ENCODE measurements at places on chromosomes 4 and X. TPM values are rescaled to one million over a fixed set of nuclear protein-coding genes. Genes with fewer than 3 reads are reported as not detected.

DNA sequence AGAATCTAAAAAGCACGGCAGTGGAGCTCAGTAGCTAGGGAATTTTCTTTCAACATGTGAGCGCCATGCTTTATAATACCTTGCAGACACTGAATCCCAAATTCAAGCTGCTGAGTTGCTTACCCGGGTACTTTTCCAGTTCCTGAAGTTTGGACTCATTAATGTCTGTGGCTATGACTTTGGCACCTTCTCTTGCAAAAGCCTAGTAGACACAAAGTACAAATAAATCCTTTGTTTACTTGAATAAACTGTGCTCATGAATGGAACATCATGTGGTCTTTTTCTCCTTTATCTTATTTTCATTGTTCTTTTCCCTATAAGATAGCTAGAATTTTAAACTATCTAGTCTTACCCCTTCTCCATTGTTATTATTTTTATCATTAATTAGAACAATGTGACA is 4.6 kb downstream of the BDH2 start:
- no peak for DNase-seq

DNA sequence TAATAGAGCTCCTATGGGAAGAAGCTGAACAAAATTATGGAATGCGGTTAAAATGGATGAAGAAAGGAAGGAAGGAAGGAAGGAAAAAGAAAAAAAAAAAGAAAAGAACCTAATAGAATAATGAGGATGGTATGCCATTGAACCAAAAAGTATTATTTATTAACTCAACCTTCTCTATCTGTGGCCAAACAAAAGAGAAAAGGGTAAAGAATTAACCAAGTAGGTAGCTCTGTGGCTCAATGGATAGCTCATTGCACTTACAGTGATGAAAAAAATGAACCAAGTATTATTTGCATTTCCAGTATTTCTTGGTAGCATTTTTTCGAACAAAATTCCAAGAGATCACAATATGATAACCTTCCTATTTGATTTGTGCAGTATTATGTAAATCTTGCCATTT is 56.9 kb upstream of the SLC39A8 start:
- DNase-seq, result no peak

- DNase-seq, result no peak
These were observed 95.5 kb upstream of the CPEB2 start for GRCh38 chr4:14906805-14907204.

DNA sequence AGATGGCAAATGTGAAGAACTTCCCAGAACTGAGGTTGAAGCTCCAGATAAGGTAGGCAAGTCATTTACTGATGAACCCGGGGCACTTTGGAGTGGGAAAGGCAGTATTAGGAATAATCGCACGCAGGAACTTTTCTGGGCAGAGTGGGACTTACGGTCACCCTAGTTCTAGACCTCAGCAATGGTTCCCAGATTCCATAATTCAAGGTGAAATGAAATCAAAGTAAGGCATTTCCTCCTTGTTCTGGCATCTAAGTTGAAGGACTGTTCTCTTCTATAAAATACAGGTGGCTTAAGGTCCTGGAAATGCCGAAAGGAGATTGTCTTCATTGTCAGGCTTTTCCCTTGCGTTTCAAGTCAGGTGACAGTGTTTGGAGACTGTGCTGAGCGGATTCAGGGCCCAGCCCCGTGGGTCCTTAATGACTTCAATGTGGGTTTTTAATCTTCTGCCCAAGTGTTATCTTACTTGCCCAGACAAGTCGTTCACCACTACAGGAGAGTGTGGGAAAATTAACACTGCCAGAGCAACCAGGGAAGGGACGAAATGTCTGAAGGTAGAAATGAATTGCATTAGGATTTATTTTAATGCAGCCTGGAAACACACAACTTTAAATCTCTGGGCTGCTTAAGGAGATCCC is 52.1 kb upstream of the STOX2 start:
- DNase-seq, result no peak

GRCh38 chrX:22110729-22111494 is 78.8 kb downstream of the PHEX start:
- no peak for DNase-seq

DNA sequence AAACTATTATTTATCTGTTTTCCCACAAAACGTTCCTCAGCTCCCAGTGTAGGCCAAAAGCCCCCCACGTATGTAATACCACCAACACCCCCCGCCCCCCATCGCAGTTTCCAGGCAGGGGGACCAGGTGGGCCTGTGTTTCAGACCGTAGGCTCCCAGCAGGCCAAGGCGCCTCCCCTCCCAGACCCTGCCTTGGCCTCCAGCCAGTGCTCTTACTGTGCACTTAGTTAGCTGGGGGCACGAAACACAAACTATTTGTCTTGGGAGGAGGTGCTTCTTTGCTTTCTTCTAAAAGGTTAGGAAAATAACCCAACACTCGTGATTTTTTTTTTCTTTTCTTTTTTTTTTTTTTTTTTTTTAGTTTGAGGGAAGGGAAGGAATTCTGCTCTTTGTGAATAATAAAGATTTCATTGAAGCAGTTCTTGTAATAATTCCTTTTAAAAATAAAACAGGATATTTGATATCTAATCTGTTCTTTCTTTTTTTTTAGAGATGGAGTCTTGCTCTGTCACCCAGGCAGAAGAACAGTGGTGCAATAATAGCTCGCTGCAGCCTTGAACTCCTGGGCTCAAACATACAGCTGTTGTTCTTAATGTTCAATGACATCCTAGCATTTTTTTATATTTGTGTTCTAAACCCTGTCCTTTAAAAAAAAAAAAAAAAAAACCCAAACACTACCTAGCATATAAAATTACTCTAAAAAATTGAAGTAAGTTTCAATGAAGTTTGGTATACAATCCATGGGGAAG is 83.0 kb upstream of the CLDN34 start:
- no peak for DNase-seq

- no peak for DNase-seq
These were observed 76.6 kb downstream of the USO1 start for GRCh38 chr4:75800972-75801371.

DNA sequence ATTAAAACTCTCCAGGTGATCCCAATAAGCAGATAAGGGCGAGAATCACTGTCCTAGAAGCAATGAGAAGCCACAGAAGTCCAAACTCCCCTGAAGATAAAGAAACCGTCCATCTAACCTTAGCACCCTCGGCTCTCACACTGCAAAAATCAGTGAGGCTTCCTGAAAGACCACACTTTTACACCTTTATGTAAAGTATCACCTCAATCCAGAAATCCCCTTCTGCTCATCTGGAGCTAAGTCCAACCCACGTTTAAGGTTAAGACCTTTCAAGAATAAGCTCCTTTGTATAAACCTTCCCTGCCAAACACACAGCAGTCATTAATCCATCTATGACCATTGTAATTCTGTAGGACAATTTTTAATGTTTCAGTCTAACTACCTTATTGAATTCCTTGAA is 41.7 kb downstream of the LIN54 start:
- no peak for DNase-seq

- no peak for DNase-seq
These were observed 257.7 kb upstream of the GNPDA2 start for GRCh38 chr4:44984083-44984482.

DNA sequence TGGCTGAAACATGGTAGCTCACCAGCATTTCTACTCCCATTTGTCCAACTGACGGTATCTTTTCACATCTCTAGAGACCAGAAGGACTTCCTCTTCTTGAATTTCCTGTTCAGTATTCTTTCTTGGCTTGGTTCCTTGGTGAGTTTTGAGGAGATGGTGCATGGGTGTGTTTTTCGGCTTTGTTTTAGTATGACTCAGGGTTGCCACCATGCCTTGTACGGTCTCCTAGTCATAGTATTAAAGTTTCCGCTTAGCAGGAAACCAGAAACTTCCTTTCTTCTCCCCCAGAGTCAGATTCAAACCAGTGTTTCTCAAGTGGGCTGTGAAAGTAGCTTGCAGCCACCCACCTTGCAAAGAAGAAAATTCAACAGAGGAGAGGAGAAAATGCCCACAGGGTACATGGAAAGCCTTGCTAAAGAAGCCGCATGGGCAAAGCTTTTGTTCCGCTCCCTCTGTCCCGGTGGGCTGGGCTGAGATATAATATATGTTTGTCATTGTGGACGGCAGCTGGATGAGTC is 5.7 kb downstream of the CD99 start:
- DNase-seq, result no peak

DNA sequence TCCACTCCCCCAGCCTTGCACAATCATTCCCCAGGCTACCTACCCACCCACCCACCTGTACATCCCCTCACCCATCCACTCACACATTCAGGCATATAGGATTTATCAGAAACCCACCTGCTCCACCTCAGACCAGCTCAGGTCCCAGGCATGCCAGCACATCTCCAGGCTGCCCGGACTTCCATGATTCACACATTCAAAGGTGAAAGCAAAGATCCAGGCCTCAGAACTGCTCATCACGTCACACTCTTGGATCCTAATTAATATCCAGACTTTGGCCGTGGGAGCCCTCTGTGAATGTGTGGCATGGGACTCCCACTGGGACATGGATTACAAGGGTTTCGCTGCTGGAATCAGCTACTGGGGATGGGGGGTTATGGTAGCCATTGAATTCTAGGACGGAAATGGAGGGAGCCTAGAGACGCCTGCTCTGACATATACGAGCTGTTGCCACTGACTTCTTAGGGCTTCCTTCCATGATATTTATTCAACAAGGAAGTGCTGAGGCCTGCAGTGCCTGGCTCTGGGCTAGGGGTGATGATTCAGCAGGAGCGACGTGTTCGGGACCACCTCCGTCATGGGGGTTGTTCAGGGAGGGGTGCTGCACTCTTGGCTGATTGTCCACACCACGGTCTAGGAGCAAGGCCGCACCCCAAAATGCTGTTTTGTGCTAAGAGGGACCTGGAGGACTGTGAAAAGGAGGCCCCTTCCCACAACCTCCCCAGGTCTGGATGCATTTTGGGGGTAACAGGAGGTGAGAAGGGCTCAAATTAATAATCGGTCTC is 56.9 kb upstream of the ADRA2C start:
- no peak for DNase-seq

DNA sequence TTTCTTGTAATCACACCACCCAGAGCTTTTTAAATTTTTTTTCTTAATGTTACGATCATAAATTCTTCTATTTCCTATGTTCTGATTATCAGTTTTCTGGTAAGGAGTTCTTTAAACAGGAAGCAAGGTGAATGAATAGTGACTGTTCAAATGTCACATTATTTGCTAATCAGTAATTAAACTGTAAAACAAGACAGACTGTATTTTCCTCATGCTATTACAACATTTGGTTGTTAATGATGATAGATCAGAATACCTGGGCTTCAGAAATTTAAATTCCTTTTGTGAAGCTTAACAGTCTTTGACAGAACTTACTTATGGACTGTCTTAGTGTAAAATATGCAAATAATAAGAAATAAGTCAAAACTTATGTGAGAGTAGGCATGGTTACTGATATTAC is 41.4 kb downstream of the CLCN3 start:
- DNase-seq, result no peak

GRCh38 chr4:174069848-174070330 is 213.6 kb downstream of the FBXO8 start:
- DNase-seq, result no peak

- no peak for DNase-seq
These were observed 256.2 kb downstream of the TRAM1L1 start for GRCh38 chr4:116829187-116829586.

- DNase-seq, result no peak
These were observed 37.3 kb downstream of the RRAGB start for GRCh38 chrX:55754861-55755294.

- no peak for DNase-seq
These were observed 643.9 kb downstream of the TRIML1 start for GRCh38 chr4:188783175-188783574.

DNA sequence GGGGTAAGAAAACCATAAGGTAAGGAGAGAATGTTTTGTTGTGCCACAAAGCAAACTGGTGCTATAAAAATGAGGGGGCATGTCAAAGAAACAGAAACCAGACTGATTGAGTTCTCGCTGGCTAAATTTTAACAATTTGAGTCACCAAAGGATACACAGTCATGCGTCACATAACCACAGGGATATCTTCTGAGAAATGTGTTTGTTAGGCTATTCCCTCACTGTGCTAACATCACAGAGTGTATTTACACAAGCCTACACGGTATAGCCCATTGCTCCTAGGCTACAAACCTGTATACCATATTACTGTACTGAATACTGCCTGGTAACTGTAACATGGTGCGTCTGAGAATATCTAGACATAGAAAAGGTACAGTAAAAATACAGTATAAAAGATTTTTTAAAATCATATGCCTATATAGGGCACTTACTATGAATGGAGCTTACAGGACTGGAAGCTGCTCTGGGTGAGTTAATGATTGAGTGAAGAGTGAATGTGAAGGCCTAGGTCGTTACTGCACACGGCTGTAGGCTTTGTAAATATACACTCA is 50.1 kb downstream of the FBXW7 start:
- no peak for DNase-seq

GRCh38 chr4:81424816-81425755 is 46.6 kb downstream of the RASGEF1B start:
- DNase-seq, result no peak

DNA sequence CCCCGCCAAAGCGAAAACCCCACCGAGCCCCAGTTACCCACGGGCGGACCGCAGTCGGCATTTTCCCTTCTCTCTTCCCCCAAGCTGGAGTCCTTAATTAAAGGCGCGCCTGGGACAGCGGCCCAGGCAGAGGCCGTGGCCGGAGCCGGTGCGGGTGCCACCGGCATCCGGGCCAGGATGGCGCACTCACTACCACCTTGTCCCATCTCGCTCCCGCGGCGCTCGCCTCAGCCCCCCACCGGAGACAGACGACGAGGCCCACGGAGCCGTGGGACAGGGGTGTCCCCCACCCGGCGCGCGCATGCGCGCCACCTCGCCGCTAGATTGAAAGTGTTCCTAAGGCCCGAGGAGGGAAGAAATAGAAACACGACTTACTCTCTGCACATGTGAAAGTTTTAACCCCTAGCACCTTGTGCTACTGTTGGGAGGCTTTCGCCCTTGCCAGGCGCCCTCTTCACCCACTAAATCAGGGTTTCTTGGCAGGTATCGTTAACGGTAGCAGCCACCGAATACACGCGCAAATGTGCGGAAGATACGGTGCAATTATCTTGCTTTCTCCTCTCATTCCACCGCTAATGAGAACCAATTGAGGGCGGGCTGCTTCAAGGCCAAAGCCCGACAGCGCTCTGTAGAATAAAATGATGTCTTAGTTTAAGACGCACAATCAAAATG is 64.3 kb upstream of the CCDC160 start:
- no peak for DNase-seq

DNA sequence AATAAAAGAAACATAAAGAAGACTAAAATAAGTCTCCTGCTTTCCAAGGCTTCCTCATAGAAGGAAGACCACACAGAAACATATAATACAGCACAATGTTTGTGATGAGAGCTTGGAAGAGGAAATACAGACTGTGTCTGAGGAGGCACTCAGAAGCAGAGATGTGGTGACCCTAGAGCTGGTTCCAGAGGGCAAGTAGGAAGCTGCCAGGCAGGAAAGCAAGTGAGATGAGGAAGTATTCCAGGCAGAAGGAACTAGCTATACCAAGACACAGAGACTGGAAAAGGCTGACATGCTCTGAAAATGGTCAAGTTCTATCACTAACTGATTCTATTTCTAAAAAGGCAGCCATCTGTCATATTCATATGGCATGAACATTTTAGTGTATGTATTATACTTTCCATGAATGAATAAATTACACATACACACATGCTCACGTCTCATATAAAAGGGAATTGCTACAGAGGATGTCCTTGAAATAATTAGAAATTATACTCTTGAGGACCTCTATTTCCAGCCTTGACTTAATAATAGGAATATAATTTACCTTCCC is 16.6 kb upstream of the HSFX2 start:
- DNase-seq, result no peak

The OTC gene
- 1.5 TPM for total RNA-seq

The GRXCR1 gene
- not detected for total RNA-seq

The CENPVL2 gene
- not detected for total RNA-seq

The HTRA3 gene
- 6.6 TPM for total RNA-seq
